Fibroblast of lung (primary cell): ENCODE measurements at places on chromosomes 2 and 18. TPM values are rescaled to one million over a fixed set of nuclear protein-coding genes. Genes with fewer than 3 reads are reported as not detected.

DNA sequence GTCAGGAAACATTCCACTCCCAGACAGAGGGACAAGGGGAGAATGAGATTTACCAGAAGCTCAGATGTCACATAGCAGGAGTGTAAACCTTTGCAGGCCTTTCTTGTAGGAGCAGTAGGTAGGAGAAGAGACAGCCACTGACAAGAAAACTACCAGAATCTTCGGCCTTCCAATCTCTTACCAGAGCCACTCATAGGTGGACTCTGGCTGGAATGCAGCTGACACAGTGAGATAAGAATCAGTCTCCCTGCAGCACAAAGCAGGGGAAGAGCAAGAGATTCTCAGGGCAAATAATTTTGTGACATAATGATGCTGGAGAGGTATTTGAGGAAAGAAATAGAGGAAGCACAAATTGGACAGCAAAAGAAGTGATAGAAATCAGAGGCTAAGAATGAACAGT, 1534.5 kb downstream of the DPP10 start:
- no peak for DNase-seq

The DUSP2 gene
- 0.33 and 1.0 TPM in 2 replicates for total RNA-seq

The TTR gene
- not detected in 2 replicates for total RNA-seq

The RGPD8 gene
- total RNA-seq, result 9.5 and 13.4 TPM in 2 replicates

- DNase-seq, result no peak
These were observed 4.5 kb downstream of the FAM117B start for GRCh38 chr2:202639231-202639630.
